ENCODE measurements at places on chromosomes 6 and 20.

DNA sequence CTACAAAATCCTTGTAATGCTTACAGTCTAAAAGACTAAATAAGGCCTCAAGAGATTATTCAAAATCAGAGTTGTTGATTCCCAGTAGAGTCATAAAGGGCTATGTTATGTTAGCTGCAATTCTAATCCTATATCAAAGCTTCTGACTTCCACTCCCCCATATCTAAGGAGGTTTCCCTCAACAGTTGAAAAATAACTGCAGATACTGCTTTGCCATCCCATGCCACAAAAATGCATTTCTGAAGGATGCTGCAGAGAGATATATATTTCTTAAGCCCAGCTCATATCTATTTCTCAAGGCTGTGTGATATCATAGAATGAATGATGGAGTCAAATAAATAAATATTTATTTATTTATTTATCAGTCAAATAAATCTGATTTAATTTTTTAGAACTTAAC, 332.3 kb downstream of the LAMA2 start:
- DNase-seq, result no peak

DNA sequence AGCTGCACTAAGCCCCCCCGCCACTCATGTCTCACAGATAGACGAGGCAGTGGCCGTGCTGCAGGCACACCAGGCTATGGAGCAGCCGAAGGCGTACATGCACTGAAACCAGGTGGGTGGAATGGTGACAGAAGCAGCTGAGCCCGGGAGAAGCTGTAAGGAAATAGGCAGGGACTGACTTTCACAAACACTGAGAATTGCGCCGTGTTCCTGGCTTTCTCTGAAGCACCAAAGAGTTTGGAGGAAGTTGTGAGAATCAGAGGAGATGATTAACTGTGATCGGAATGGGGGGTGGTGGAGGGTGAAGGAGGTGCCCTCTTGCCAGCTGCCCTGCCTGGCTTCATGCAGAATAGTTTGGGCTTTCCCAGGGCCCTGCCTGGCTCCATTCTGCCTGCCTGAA, 21.6 kb downstream of the TOMM34 start:
- no peak for DNase-seq

DNA sequence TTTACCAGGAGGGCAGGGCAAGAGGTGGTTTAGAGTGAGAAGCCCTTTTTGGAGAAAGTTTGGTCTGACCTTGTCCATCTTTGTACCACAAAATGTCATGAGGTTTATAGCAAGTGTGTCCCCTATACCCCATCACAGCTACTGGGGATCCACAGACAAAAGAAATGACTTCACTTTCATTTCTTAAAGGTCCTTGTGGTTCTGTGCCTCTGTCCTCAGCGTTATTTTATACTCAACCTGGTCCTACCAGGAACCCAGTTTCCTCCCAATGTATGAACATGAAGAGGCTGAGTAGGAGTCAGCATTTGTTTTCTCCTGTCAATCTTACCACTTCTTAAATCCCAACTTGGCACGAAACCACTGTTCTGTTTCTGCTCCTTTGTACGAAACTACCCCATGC, 157.6 kb downstream of the NFATC2 start:
- no peak for DNase-seq

DNA sequence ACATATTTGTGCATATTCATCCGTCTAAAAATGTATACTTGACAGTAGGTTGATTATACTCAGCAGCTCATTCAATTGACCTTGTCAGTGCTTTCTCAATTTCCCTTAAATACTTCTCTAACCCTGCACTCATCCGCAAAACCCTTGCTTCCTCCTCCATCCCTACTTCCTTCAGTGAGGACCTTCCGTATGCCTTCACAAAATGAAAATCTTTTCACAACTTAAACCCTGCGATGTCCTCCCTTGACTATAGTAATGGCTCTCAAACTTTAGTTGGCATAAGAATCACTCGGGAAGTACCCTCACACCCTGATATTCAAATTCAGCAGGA, 5.2 kb downstream of the MBOAT1 start:
- no peak for DNase-seq

DNA sequence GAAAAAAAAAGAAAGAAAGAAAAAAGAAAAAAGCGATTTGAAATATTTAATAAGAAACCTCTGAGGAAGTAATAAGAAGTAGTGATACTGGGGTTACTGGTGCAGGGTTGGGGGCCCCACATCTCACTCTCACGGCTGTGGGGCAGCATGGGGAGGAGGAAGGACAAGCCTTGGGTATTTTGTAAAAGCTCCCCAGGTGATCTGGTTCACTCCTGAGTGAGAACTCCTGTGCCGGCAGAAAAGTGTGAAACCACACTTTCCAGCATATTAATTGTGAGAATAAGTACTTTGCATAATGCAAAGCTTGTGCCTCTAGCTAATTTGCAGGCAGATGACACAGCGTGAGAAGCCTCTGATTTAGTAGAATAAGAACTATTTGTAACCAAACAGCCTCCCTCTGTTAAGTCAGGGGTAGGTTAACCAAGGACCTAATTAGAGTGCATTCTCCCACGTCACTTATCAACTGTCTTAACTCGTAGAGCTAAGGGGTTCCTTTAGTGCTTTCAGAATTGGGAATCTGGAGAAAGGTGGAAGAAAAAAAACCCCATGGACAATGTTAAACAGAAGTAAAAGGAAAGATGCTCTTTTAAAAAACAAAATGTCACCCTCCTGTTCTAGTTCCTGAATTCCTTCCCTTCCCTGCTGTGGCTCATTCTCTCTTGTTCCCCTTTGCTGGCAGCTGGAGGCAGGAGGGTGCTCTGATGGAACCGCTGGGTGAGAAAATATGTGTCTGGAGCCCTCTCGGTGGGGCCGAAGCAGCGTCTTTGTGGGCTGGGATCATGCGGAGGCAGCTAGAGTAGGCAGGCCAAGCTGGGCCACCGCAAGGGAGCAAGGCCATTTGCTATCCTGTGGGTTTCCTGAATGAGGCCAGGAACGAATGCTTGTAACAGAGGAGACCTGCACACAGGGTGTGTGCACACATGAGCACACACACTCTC, 108.7 kb downstream of the FYN start:
- DNase-seq, result peak; percentile 33

- no peak for DNase-seq
These were observed 29.9 kb upstream of the PRDM1 start for GRCh38 chr6:106056060-106056745.

DNA sequence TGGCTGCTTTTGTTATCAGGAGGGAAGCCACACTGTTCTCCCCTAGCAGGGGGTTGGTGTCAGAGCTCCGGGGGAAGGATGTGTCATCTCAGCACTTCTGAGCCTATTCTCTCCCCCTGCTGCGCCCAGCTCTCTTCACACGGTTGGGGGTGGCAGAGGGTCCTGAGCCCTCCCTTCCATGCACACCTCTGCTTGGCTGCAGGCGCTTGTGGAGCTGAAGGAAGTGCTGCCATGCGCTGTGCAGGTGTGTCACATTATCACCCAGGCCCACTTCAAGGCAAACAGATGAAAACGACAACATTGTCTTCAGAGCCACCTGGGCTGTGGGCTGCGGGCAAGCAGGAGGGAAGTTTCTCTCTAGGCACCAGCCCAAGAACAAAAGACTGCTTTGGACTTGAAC, 263.4 kb downstream of the BMP7 start:
- no peak for DNase-seq

DNA sequence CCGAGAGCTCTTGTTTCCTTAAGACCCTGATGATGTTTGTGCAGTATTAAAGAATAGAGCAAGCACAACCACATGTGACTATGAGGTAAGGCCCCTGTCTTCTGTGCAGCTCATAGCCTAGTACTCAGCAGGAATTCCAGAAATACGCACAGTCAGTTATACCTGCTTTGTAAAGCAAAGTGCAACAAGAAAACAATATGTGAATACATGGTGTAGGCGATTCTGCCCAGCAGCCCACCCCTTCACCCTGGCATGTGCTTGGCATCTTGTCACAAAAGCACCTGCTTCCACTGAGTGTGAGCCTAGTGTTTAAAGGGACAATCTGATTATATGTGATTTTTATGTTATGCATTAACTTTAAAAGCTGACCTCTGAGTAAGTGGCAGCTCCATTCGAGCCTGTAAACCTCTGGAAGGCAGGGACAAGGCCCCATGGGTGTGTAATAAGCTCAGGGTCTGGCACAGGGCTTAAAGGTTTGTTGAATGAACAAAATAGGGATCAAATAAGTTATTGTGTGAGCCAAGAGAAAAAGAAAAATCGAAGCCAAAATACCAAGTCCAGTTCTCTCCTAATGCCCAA, 148.7 kb downstream of the DOK5 start:
- no peak for DNase-seq

DNA sequence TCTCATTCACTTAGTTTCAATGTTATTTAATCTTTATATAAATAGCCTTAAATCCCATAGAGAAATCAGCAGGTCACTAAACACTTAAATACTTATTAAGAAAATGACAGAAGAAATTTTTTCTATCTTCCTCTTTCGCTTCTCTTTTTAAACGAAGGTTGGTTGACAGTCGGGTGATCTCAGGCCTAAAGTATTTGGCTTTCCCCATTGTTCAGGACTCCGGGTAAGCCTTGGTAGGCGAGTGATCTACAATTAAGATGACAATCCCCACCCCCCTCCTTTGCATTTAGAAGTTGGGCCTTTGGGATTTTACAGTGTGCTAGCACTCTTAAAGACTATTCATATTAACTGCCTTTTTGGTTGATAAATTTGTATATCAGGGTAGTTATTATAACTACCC, 19.7 kb upstream of the UTRN start:
- DNase-seq, result no peak

DNA sequence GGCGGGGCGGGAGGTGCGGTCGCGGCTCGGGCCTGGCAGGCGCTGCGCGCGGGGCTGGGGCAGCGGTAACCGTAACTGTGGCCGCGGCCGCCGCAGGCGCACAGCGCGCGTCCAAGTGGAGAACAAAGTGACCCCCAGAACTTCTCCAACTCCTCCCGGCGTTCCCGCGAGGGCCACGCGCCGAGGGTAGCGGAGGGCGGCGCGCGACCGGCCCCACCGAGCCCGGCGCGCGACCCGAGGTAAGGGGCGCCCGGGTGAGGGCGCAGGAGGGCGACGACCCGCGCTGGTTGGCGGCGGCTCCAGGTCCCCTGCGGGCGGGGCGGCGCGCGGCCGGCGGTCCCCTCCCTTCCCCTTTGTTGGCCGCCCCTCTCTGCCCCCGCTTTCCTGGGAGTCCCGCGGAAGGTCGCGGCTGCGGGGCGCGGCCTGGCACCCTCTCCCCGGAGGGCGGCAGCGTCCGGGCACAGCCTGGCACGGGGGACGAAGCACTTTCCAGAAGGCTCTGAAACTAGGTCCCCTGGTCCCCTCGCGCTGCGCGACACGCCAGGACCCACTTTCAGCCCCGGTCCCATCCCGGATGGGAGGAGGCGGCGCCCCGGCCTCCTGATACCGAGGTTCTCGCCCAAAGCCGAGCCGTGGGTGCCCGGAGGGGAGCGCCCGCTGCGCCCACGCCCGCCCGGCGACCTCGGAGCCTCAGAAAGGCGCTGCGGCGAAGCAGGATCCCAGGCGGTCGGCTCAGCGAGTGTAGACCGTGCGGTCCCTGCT, at the start of gene TIAM2:
Gene TIAM2, plus strand, starts transcription at position 62 of the 762 bp plus-strand sequence. CDS start 133,909 bp downstream, outside the sequence.
- peak; percentile 9 for DNase-seq

GRCh38 chr20:64222851-64223525, 32.6 kb upstream of the PCMTD2 start:
- DNase-seq, result no peak

DNA sequence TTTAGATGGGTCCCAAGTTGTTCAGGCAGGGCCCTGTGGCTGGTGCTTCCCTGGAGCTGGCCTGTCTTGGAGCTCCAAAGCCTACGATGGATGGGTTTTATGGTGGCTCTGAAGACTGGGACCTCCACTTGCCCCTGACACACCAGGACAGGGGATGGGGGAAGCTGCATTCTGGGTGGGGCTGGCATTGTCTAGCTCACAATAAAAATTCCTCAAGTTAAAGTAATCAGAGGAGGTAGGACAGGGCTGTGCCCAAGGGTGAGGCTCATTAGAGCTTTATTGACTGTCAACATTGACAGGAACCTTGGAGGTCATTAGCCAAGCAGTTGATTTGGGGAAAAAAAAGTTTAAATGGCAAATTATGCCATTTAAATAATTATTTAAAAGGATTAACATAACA, 35.7 kb downstream of the TFAP2C start:
- DNase-seq, result no peak

GRCh38 chr6:31350196-31351032, 6.6 kb downstream of the HLA-B start:
- DNase-seq, result no peak

DNA sequence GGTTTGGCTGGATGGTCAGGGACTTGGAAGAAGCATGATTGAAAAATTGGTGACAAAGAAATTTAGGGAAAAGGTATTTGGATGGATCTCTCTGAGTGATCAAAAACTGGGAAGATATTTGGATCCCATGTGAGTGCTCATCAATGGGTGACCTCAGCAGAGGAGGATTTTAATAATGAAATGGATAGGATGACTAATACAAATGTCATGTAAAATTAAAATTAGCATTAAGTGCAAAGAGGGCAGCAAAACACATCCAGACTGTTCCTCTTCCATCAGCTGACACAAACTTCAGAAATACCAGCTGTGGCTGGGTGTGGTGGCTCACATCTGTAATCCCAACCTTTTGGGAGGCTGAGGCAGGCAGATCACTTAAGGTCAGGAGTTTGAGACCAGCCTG, 151.7 kb downstream of the THBS2 start:
- DNase-seq, result no peak

DNA sequence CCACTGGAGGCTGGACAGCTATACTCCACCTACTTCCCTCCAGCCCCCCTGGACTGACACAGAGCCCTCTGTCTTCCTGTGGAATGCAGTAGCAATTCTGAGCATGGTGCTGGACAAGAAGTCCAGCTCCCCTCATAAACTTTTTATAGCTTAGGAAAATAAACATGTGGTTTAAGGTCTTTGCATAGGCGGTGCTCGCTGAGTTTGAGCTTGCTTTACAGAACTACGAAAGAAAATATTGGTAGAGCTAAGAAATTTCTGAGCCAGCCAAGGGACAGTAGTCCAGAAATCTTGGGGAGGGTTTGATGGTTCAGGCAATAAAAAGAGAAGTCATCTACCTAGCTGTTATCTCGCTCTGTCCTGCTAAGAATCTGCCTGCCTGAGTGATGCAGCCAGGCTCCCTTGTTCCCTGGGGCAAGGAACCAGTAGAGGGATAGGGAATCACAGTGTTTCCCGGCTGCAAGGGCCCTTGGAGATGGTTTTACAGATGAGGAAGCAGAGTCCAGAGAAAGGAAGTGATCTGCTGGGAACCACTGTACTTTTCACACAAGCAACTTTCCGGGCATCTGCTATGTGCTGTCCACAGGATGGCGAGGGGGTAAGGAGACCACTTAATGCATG, 343.4 kb downstream of the CDC5L start:
- DNase-seq, result no peak

DNA sequence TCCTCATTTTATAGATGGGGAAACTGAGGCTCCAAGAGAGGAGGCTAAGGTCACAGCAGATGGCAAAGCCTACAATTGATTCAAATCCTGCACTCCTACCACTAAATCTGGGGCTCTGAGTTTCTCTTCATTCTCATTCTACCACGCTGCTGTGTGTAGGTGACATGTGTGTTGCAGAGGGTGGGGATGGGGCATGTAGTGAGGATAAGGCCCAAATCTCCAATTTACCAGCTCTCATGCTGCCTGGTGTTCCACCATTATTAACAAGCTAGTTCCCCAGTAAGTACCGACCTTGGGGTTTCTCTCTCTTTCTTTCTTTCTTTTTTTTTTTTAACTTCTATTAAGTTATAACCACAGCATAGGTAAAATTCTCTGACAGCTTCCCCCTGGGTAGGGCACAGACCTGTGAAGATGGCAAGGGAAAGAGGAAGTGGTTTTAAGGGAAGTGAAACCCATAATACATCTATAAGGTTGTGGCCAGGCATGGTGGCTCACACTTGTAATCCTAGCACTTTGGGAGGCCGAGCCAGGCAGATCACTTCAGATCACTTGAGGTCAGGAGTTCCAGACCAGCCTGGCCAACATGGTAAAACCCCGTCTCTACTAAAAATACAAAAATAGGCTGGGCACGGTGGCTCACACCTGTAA, 13.0 kb upstream of the MATN4 start:
- no peak for DNase-seq

GRCh38 chr20:59023616-59024015, 4.4 kb downstream of the TUBB1 start:
- no peak for DNase-seq

All from activated CD4-positive, alpha-beta T cell treated with anti-CD3 and anti-CD28 coated beads, Interleukin-2, amount 50 U/mL, for 24 hours (primary cell).